Astrocyte of the spinal cord (primary cell): ENCODE measurements at places on chromosomes 11 and 22.
A peak's percentile ranks its signal among the peaks of the same experiment; 100 is the strongest.

- DNase-seq: peak; percentile 79
Observed at GRCh38 chr11:24238771-24239645, 257.8 kb upstream of the LUZP2 start.

DNA sequence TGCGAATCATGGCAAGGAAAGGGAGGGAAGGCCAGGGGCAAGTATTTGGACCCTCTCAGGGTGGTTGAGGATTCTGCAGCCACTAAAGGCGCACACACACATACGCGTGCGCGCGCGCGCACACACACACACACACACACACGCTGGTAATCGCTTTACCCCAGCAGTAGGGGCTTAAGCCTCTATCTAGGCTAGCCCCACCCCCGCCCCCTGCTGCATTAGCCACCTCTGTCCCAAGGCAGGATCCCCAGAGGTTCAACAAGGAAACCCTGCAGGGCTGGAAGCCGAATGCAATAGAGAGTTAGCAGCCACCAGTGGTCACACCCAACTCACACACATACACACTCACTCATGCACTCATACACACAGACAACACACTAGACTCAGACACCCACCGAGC lies 28.6 kb upstream of the ELFN2 start:
- DNase-seq: no peak

DNA sequence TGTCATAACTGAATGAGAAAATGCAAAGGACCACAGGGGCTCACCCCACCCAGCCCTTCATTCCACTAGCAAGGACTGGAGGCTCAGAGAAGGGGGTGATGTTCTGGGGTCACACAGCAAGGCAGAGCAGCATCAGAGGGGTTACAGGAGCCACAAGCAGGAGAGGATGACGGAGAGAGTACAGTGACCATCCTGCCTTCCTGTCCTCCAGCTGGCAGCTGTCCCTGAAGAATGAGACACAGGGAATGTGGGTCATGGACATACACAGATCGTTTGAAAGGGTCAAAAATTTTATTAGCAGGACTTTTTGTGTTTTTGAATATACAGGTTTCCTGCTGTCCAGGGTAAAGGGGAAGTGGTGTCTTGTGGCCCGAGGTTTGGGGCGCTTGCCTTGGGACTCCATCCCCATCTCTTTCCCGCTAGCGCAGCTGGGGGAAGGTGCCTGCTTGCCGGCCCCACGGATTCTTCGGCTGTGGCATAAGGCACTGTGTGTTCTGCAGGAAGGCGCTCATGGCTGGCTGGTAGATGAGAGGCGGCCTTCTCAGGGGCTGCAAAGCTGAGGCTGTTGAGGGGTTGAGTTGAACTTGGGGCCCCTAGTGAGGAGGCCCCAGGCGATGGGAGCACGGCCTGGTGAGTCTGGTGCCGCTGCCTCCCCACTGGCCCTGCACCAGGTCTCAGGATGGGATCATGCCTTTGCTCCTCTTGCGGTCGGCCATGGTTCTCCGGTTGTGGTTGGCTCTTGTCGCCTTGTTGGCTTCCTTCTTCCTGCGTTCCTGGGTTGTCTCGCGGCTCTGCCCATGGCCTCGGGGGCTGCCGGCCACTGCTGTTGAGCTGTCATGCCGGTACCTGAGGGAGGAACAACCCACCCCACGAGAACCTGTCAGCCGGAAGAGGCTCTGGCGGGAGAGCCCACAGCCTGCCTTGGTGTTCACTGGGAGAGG lies 21.4 kb downstream of the UQCR10 start:
- no peak for DNase-seq

DNA sequence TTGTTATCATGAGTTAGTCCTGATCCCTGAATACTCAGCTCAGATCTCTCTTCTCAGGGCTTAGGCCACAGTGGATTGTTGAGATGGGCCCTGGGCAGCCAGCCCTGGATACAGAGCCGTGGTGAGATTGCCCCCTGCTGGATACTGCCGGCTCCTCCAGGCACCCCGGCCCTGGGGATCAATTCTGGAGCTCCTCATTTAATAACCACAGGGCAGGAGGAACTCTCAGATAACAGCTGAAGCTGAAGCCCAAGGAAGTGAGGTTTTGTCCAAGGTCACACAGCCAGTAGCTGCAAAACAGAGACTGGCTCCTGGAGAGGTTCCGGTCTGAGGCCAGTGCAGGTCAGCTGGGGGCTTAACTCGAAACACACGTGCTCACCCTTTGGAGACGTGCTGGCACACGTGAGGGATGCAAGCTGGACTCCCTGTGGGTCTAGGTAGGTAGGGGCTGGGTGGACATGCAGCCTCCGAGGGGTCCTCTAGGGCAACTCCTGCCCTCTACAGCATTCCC lies 16.0 kb downstream of the USH1C start:
- DNase-seq: peak; percentile 19

GRCh38 chr22:47419239-47419638 lies 656.8 kb downstream of the TBC1D22A start:
- no peak for DNase-seq

GRCh38 chr11:20221566-20221965 lies 61.3 kb upstream of the DBX1 start:
- DNase-seq: no peak

- DNase-seq: no peak
Observed at GRCh38 chr11:103811870-103812455, 224.5 kb upstream of the DDI1 start.

- DNase-seq: no peak
Observed at GRCh38 chr22:24723111-24723510, 51.4 kb downstream of the PIWIL3 start.

DNA sequence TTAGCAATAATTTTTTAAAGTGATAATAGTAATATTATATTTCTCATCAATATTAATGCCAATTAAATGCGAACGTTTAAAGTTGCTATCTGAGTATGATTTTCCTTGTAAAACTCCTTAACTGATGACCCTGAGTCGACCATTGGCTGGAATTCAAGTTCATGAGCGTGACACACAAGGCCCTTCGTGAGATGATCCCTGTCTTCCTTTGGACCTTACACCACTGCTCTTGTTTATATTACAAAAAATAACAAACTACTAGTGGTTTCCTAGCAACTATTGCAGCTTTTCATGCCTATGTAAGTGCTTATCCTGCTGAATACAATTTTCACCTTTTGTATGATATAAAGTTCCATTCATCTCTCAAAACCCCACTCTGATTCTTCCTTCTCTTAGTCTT lies 752.9 kb downstream of the CNTN5 start:
- peak; percentile 45 for DNase-seq

GRCh38 chr22:24033731-24034130 lies 22.6 kb downstream of the CABIN1 start:
- DNase-seq: no peak

GRCh38 chr11:32255841-32256240 lies 165.0 kb downstream of the RCN1 start:
- no peak for DNase-seq
